Right atrium auricular region (tissue), 2 donors: ENCODE measurements at places on chromosomes 2 and 18. TPM values are rescaled to one million over a fixed set of nuclear protein-coding genes. Genes with fewer than 3 reads are reported as not detected.
A peak's percentile ranks its signal among the peaks of the same experiment; 100 is the strongest.

DNA sequence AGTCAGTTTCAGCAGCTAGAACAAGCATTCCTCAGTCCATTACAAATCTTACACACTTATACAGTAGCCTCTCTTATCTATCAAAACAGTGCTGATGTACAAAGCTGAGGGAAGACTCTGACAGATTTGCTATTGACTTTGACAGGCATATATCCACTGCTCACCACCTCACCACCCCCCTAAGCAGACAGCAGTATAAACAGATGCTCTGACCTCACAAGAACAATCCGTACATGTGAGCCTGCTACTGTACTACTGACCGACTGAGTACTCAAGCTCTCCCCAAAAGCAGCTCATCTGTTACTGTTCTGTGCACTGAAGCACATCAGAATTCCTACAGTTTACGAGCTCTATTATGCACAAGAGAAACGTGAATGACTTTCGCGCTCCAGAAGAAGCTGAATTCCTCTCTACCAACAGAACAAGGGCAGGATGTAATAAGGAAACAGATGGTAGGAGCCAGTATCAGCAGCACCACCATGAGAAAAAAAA is 95.6 kb upstream of the PDE1A start:
- no peaks in the 10 kb centered on the region for H3K36me3 ChIP-seq
- no peaks in the 10 kb centered on the region for H3K4me1 ChIP-seq
- H3K4me3 ChIP-seq: peak overlapping the region; percentile 21
- no peaks in the 10 kb centered on the region for H3K27me3 ChIP-seq

DNA sequence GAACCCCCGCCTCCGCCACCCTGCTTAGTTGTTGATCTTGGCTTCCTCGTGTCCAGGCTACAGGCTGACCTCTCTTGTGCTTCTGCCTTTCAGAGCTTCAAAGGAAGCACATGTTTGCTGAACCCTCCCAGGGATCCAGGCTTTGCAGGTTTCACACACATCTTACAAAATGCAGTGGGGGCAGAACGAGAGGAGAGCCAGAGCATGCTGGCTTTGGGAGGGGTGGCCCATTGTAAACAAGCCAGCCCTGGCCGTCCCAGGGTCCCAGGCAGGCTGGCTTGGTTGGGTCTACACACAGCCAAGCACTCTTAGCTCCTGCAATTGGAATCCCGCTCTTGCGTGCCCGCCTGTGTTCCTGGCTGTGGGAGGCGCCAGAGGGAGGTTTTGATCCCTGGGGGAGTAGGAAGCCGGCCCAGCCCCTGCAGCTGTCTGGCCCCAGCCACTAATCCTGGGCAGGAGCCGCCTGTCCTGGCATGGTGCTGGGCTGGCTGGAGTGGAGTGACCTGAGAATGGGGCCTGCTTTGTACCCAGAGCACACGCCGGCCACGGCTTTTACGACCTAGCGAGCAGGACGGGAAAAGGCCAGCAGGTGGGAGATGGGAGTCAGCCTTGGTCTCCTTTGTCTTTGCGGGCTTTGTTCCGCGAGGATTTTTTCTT is 53.9 kb downstream of the SH3BP4 start:
- no peak overlapping the region for H3K4me3 ChIP-seq
- no peak for DNase-seq
- H3K27me3 ChIP-seq: no peaks in the 10 kb centered on the region
- peak overlapping the region; percentile 37 for H3K27ac ChIP-seq
- no peaks in the 10 kb centered on the region for H3K4me1 ChIP-seq

Gene VWA3B
- not detected for total RNA-seq

DNA sequence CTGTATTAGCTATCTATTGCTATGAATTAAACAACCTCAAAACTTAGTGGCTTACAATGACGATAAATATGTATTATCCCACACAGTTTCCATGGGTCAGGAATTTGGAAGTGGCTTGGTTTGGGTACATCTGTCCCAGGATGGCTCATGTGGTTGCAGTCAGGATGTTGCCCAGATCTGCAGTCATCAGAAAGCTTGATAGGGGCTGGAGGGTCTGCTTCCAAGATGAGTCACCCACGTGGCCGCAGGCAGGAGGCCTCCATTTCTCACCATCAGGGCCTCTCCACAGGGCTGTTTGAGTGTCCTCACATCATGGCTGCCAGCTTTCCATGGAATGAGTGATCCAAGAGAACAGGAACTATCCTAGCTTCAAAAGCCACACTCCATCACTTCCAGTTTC is 46.4 kb downstream of the CHRNA1 start:
- no peaks in the 10 kb centered on the region for H3K36me3 ChIP-seq
- no peak overlapping the region for H3K27ac ChIP-seq
- no peak overlapping the region for H3K4me3 ChIP-seq
